ENCODE measurements at places on chromosomes 12 and 14. TPM values are rescaled to one million over a fixed set of nuclear protein-coding genes. Genes with fewer than 3 reads are reported as not detected.

The HOXC12 gene
- not detected for total RNA-seq

The PDZRN4 gene
- not detected for total RNA-seq

The KRT74 gene
- total RNA-seq = not detected

The SLC10A1 gene
- not detected for total RNA-seq

The NCOR2 gene
- total RNA-seq = 381 TPM

DNA sequence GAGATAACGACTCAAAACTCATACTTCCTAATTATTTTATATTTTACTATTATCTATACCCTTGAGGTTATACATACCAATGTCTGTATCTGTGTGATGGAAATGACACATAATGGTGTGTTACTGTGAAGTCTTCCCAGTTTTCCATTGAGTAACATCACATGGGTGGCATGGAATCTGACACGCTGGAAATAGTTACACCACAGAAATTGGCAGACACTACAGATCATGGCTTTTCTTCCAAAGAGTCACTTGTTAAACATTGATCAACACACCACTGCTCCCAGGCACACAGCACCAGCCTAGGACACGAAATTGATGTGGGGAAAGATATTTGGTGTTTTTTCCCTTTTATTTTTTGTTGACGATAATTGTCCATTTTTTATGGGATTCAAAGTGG lies 33.0 kb upstream of the VWF start:
- H3K36me3 ChIP-seq = no peaks in the 10 kb centered on the region
- H3K4me3 ChIP-seq = no peak overlapping the region
- peaks cover 25% of the 10 kb centered on the region for H3K4me1 ChIP-seq
- no peak overlapping the region for H3K27ac ChIP-seq
- DNase-seq = no peak

GRCh38 chr12:108805136-108805535 lies 52.2 kb downstream of the SSH1 start:
- H3K4me3 ChIP-seq = peak overlapping the region; percentile 41
- peaks cover 75% of the 10 kb centered on the region for H3K4me1 ChIP-seq
- peaks cover 42% of the 10 kb centered on the region for H3K36me3 ChIP-seq
- DNase-seq = no peak
- peak overlapping the region; percentile 99 for H3K27ac ChIP-seq
- no peaks in the 10 kb centered on the region for H3K27me3 ChIP-seq

GRCh38 chr14:31692376-31692781 lies 131.2 kb downstream of the NUBPL start:
- H3K4me3 ChIP-seq = no peak overlapping the region
- no peak for DNase-seq
- H3K36me3 ChIP-seq = no peaks in the 10 kb centered on the region

- no peak overlapping the region for H3K27ac ChIP-seq
- no peaks in the 10 kb centered on the region for H3K27me3 ChIP-seq
- no peak overlapping the region for H3K4me3 ChIP-seq
These were observed 23.2 kb downstream of the NRDE2 start for GRCh38 chr14:90308561-90308960.

DNA sequence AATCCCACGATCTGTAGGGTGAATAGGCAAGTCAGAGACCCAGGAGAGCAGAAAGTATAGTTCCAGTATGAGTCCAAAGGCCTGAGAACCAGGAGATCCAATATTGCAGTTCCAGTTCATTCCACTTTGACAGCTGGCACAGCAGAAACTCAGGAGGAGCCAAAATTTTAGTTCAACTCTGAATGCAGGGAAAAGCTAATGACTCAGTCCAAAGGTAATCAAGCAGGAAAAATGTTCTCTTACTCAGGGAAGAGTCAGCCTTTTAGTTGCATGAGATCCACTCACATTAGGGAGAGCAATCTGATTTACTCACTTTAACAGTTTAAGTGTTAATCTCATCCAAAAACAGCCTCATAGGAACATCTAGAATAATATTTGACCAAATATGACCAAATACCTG lies 130.2 kb upstream of the LRFN5 start:
- H3K4me1 ChIP-seq = no peaks in the 10 kb centered on the region
- no peak overlapping the region for H3K4me3 ChIP-seq
- H3K27me3 ChIP-seq = no peaks in the 10 kb centered on the region
- no peak for DNase-seq
- no peak overlapping the region for H3K27ac ChIP-seq

GRCh38 chr12:9951026-9951675 lies 19.0 kb upstream of the CLEC2A start:
- DNase-seq = no peak
- H3K4me1 ChIP-seq = no peaks in the 10 kb centered on the region
- H3K27ac ChIP-seq = no peak overlapping the region

- no peaks in the 10 kb centered on the region for H3K27me3 ChIP-seq
- peaks cover 23% of the 10 kb centered on the region for H3K4me1 ChIP-seq
- no peaks in the 10 kb centered on the region for H3K36me3 ChIP-seq
- H3K27ac ChIP-seq = no peak overlapping the region
These were observed 318.2 kb downstream of the NUAK1 start for GRCh38 chr12:105820429-105821125.

DNA sequence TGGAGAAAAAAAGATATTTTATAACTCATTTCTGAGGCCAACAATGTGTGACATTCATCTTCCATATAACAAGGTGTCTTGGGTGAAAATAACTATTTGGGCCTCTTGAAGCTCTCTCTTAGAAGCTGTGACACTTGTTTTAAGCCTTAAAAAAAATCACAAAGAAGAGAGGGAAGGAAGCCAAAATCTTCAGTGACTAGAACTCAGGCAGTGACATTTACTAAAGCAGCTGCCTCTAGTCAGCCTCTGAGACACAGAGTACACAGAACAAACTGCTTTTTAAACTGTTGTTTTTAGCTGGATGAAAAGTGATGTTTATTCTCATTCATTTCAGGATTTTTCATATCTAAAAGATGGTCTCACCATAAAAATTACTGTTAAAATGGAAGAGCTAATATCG lies 793.6 kb downstream of the GALC start:
- DNase-seq = no peak
- no peaks in the 10 kb centered on the region for H3K4me1 ChIP-seq
- no peaks in the 10 kb centered on the region for H3K36me3 ChIP-seq
